ENCODE measurements at places on chromosomes 16 and 17.

DNA sequence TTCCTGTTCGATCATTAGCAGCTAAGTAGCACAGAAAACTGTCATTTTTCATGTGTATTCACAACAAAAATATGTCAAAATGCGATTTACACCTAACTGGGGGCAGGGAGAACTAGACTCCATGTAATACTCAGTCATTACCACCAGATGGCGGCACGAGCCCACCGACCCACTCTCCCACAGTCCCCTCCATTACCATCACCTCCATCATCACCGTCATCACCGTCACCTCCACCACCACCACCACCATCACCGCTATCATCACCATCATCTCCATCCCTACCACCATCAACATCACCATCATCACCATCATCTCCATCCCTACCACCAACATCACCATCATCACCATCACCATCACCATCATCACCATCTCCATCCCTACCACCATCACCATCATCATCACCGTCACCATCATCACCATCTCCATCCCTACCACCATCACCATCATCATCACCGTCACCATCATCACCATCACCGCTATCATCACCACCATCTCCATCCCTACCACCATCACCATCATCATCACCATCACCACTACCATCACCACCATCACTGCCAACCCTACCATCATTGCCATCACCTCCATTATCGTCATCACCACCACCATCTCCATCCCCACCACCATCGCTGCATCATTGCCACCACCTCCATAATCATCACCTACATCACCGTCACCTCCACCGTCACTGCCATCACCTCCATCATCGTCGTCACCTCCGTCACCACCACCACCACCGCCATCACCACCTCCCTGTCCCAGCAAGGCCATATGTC lies 14.4 kb downstream of the NDUFAF8 start:
- peak; percentile 2 for DNase-seq

DNA sequence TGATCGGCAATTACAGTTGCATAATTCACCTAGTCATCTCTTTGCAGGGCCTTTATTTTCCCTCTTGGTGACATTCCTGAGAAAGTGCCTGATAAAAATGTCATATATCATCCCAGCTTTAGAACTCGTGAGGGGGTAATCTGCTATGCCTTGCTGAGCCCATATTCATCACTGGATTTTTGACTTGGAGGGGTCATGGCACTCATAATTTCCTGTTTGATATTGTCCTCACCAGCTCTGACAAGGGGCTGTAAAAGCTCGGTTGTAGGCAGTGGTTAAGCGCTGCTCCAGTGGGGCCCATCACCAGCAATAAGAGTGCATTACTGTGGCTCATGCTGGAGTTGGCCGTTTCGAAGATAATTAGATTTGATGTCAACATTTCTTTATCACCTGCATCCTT lies 227.3 kb downstream of the IRX3 start:
- no peak for DNase-seq

DNA sequence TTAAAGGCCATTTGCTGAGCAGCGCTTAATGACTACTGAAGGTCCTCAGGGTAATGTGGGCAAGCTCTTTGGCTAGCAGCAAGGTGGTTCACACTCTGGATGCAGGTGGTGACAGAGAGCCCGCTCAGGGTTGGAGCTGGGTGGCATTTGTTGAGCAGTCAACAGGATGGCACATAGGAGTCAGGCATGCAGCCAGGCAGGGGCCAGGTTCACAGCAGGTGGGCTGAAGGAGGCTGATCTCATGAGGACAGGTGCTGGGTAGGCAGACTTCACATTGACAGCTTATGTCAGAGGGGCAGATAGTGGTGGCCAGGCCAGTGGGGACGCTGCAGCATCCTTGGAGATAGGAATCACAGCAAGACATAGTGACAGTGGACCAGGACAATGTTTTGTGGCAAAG lies 4.5 kb downstream of the KRTAP3-1 start:
- peak; percentile 42 for DNase-seq

GRCh38 chr16:10172848-10173655 lies 9.2 kb downstream of the GRIN2A start:
- no peak for DNase-seq

- DNase-seq: no peak
Measured at GRCh38 chr17:5783269-5783668, 199.0 kb upstream of the NLRP1 start.

GRCh38 chr16:65201511-65201910 lies 79.6 kb upstream of the CDH11 start:
- no peak for DNase-seq

DNA sequence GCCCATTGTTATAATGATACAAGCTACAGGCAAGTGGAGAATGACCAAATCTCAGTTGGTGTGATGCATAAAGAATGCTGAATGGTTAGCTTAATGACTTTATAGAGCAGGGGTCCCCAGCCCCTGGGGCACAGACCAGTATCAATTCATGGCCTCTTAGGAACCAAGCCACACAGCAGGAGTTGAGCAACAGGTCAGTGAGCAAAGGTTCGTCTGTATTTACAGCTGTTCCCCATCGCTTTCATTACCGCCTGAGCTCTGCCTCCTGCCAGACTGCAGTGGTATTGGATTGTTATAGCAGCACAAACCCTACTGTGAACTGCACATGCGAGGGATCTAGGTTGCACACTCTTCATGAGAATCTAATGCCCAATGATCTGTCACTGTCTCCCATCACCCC lies 114.0 kb upstream of the ZFHX3 start:
- DNase-seq: no peak

- no peak for DNase-seq
Measured at GRCh38 chr16:82231008-82231787, 61.2 kb upstream of the MPHOSPH6 start.

- no peak for DNase-seq
Measured at GRCh38 chr16:46996391-46996790, 22.9 kb upstream of the DNAJA2 start.

GRCh38 chr16:46929378-46930332 lies 43.8 kb downstream of the DNAJA2 start:
- peak; percentile 31 for DNase-seq

- no peak for DNase-seq
Measured at GRCh38 chr16:58063377-58064076, 38.0 kb downstream of the MMP15 start.

DNA sequence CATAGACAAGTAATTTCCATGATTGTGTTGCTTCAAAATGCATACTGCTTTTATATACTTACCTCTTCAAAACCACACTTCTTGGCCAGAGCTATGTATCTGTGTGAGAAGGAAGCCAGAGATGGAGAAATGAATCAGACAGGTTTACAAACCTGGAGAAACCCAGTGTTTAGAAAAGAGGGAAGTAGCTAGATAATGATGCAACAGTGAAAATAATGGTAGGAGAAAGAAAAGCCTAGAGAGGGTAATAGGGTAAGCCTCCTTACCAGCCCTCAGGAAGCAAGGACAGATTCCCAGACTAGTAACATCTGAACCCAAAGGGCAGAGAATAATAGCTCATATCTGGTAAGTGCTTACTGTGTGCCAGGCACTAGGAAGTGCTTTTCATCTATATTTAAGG lies 250.3 kb upstream of the CDH11 start:
- no peak for DNase-seq

DNA sequence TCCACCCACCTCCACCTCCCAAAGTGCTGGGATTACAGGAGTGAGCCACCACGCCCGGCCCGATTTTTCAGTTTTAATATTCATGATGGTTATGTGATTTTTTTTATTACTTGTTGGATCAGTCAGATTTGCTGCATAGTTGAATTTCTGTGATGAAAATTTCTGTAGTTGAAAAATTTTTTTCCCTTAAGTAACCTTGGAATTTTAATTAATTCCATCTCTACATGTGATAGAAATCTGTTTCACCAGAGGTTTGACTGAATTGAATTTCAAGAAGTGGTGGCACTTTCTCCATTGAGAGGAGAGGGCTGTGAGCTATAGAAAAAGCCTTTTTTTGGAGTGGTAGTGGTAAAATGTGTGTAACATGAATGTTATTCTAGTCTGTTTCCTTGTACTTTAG lies 24.7 kb downstream of the WIPF2 start:
- no peak for DNase-seq

- DNase-seq: no peak
Measured at GRCh38 chr17:56031636-56032035, 121.6 kb upstream of the ANKFN1 start.

GRCh38 chr16:67966549-67967182 lies 1.8 kb downstream of the SLC12A4 start:
- no peak for DNase-seq

GRCh38 chr17:41785859-41786226 lies 668 bp downstream of the JUP start:
- DNase-seq: peak; percentile 54

DNA sequence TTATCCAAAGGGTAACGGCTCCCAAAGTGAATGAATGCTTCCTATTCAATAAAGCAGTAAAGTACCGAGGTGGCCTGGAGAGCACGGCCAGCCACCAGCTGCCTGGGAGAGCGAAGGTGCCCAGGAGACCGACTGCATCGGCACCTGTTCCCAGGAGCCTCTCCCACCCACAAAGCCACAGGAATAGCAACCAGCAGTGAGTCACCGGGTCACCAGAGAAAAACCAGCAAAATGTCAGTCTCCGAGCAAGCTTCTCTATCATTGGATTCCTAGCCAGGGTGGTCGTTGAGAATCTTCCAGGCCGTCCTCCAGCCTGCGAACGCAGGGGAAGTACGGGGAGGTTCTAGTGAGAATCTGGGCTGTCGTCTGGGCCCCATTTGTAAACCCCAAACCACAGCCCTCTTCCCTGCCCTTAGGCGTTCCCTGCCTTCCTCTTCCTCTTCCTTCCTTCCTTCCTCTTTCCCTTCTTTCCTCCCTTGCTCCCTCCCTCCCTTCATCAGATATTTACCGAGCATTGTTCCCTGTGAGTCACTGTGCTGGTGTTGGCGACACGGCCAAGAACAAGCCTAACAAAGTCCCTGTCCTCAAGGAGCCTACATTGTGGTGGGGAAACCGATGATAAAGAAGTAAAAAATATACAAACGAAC lies 114.6 kb downstream of the SLC39A11 start:
- DNase-seq: no peak

- DNase-seq: peak; percentile 76
Measured at GRCh38 chr17:18087610-18088491, at the start of gene DRG2. Gene DRG2 (plus strand): TSS chr17:18087948. CDS start chr17:18088024, 76 bp downstream.

GRCh38 chr17:80667462-80668277 lies 123.0 kb downstream of the RPTOR start:
- DNase-seq: no peak

- no peak for DNase-seq
Measured at GRCh38 chr17:78089576-78090281, 38.8 kb downstream of the TMC6 start.

- DNase-seq: no peak
Measured at GRCh38 chr16:50464325-50465290, 83.6 kb upstream of the NKD1 start.

GRCh38 chr17:78805301-78805700 lies 23.2 kb upstream of the CYTH1 start:
- no peak for DNase-seq

DNA sequence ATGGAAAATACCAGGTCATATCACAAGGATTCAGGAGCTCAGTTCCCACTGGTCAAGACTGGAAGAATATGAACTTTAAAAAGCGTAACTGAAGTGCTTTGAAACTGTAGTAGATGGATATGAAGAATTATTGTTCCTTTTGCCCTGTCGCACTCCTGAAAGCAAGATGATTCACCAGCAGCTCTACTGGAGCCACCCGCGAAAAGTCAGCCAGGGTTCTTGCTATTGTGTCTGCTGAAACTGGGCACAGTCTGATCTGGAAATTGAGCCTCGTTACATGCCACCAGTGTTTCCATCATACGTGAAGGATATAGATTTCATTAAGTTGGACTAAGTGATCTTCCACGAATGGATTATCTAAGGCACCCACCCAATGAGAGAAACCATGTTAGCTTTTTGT lies 16.6 kb downstream of the AP2B1 start:
- no peak for DNase-seq

- no peak for DNase-seq
Measured at GRCh38 chr17:56480501-56480900, 113.0 kb upstream of the NOG start.

DNA sequence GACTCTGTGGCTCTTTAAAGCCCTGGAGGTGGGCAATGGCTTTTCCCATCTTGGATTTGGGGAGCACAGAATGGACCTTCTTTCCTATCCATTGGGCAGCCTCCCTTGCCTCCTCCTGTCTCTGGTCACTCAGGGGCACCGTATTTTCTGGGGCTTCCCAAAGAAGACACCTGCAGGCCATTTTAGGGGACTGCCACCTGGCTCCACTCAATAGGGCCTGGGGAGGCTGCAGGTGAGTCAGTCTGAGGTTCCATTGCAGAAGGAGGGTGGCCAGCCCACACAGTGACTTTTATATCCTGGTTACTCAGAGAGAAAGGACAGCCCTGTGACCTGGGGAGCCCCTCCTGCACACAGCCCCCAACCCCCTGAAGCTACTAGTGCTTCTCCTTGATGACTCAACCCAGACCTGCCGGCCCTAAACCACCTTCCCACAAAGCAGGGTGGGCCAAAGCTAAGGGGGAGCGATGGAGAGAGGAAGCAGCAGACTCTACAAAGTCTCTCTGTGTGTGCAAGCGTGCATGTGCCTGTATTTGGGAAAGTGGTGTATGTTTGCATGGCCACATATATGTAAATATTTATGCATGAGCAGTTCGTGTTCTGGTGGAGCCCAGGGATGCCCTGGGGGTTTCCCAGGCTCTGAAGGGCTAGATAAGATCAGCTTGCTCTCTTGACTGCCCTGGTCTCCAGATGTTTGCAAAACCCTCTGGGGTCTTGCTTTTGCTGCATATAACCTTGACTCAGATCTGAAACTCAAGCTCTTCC lies 5.0 kb downstream of the CX3CL1 start:
- no peak for DNase-seq

DNA sequence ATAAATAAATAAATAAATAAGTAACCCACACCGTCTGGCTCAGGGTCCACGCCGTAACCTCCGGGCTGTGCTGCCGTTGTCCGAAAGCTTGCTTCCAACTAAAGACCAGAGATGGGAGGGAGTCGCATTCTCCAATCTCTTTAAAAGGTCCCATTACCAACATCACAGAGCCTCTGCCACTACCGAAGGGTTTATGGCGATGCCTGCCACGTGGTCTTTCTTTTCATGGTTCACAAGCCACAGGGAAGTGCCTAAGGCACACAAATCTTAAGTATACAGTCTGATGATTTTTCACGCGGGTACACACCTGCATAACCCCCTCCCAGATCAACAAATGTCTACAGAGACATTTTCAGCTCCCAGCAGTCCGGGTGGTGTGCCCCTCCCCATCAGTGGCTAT lies 1.4 kb downstream of the COTL1 start:
- DNase-seq: no peak
